ENCODE measurements at places on chromosomes 7 and 10.

DNA sequence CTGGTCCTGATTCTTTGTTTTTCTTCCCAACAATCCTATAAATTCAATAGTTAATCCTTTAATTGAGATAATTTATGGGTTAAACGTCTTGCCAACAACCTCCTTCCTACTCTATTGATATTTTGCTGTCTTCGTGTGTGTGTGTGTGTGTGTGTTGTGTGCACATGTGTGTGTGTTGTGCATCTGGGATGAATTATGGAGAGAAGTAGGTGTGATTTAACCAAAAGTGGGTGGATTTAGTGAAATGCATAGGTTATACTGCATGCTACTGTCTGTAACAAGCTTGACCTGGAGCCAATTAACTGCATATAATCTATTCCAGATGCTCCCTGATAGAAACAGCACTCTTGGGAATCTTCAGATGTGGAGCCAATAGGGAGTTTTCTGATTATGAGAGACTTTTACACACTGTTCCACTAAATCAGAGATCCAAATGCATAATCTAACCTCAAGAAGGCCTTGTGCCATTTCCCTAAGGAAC is 61.2 kb downstream of the SEMA3D start:
- DNase-seq: no peak

GRCh38 chr10:80498833-80499741 is 38.6 kb upstream of the SH2D4B start:
- no peak for DNase-seq

DNA sequence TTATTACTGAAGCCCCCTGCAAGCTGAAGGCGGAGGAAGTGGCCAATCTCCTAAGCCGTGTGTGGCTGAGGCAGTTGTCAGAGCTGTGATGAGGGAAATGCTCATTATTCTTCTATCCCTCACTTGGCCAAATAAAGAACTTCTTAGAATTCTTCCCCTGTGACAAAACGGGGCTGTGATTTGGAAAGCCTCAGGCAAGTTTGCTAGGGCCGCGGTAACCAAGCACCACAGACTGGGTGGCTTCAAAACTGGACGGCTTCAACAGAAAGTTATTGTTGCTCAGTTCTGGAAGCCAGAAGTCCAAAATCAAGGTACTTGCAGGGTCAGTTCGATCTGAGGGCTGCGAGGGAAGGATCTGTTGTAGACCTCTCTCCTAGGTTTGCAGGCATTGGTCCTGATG is 72.3 kb upstream of the STEAP1B start:
- DNase-seq: no peak

- no peak for DNase-seq
These were observed 67.5 kb upstream of the ZNF722 start for GRCh38 chr7:63931057-63931600.

DNA sequence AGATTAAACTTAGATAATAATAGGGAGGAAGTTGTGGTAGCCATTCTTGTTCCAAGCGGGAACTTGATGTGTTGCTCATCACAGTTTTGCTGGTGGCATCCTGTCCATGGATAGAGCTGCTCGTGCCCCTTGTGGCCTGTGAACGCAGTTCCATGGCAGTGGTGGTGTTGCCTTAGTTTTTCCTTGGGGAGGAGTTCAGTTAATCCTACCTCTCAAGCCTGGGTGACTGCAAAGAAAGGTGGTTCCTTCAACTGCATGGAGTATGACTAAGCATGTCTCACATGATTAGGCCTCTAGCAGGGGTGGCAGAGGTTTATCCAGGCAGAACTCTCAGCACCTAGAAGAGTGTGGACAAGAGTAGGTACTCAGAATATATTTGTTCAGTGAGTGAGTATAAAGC is 99.7 kb downstream of the MAPK8 start:
- DNase-seq: no peak

DNA sequence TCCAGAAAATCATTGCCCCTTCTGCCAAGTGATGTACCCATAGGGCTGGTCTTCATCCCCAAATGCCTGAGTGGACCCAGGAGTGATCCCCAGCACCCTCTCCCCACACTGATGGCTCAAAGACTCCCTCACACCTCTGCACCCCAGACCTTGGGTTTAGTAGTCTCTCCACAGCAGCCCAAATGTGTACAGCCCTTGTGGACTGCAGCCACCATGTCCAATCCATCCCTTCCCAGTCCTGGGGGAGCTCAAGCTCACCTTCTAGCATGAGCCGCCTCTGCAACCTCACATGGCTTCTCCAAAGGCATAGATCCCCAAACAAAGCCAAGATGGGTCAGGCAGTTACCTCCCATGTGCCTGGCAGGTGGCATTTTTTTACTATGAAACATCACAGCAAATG is 50.1 kb downstream of the PRLHR start:
- no peak for DNase-seq

- DNase-seq: no peak
These were observed 127.9 kb downstream of the PPP1R9A start for GRCh38 chr7:95035295-95035694.

DNA sequence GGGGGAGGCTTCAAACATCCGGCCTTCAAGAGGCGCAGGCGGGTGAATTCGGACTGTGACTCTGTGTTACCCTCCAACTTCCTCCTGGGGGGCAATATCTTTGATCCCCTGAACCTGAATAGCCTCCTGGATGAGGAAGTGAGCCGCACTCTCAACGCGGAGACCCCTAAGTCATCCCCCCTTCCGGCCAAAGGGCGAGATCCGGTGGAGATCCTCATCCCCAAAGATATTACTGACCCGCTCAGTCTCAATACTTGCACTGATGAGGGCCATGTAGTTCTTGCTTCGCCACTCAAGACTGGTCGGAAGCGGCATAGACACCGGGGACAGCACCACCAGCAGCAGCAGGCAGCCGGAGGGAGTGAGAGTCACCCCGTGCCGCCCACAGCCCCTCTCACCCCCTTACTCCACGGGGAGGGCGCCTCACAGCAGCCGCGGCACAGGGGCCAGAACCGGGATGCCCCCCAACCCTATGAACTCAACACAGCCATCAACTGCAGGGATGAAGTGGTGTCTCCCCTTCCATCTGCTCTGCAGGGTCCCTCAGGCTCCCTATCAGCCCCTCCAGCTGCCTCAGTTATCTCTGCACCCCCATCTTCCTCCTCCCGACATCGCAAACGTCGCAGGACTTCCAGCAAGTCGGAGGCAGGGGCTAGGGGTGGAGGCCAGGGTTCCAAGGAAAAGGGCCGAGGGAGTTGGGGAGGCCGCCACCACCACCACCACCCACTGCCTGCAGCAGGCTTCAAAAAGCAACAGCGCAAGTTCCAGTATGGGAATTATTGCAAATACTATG is 1.1 kb downstream of the MEPCE start:
- no peak for DNase-seq

DNA sequence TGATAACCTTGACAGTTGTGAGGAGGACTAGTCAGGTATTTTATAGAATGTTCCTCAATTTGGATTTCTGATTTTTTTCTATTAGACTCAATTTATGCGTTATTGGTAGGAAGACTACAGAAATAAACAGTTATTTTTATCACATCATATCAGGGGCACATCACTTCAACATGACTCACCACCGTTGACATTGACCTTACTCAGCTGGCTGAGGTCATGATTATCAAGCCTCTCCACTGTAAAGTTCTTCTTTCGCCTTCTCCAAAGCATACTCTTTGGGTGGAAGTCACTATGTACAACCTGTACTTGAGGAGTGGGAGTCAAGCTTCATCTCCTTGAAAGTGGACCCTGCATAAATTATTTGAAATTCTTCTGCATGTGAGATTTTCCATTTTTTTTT is 194.3 kb upstream of the IGFBP3 start:
- no peak for DNase-seq

- no peak for DNase-seq
These were observed 148.7 kb upstream of the PPP2R2D start for GRCh38 chr10:131751827-131752775.

GRCh38 chr10:6045878-6046772 is 16.0 kb downstream of the IL2RA start:
- no peak for DNase-seq

DNA sequence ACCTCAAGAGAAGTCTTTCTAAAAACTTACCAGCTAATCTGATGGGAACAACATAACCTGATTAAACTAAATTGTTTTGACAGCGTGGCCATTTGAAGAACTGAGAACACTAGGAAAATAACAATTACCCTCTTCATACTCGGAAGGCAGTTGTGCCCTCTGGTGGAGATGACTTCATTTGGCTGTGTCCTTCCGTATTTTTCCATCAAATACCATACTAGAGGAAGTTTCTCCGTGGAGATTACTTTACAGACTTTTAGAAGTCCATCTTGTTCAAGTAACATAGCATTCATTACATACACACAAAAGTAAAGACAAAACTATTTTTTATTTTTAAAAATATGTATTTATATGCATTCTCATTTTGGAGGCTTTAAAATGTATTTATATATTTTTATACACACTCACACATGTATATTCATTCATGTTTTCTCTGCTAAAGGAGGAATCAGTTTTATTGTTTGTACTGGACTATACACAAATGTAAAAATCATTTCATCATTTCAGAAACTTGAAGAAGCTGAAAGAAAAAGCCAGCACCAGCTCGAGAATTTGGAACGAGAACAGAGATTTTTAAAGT is 25.2 kb downstream of the SMNDC1 start:
- peak; percentile 63 for DNase-seq
